CD4-positive, alpha-beta T cell treated with Interleukin-21 for 1 hour (primary cell): ENCODE measurements at places on chromosomes 16 and 17.

GRCh38 chr16:17307504-17307903, 163.3 kb downstream of the XYLT1 start:
- DNase-seq = no peak

- DNase-seq = peak; percentile 59
Measured at GRCh38 chr16:17591655-17592405, 121.1 kb upstream of the XYLT1 start.

GRCh38 chr17:60395508-60396065, 3.7 kb upstream of the USP32 start:
- DNase-seq = no peak

GRCh38 chr16:83964684-83965443, 3.2 kb upstream of the NECAB2 start:
- no peak for DNase-seq

DNA sequence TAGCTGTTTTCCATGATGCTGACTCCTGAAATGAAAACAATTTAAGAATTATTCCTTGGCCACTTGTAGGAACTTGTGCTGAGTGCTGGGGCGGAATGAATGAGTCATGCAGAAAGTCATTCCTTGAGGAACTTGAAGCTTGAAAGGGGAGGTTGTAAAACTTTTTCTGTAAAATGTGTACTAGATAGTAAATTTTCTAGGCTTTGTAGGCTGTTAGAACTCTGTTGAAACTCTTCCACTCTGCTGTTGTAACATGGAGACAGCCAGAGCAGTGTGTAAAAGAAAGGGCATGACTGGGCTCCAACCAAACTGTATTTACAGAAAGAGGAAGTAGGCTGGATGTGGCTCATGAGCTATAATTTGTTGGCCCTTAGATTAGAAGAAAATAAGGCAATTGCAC, 46.1 kb downstream of the ABCA8 start:
- no peak for DNase-seq

- no peak for DNase-seq
Measured at GRCh38 chr16:2015117-2015946, 4.3 kb upstream of the NPW start.

DNA sequence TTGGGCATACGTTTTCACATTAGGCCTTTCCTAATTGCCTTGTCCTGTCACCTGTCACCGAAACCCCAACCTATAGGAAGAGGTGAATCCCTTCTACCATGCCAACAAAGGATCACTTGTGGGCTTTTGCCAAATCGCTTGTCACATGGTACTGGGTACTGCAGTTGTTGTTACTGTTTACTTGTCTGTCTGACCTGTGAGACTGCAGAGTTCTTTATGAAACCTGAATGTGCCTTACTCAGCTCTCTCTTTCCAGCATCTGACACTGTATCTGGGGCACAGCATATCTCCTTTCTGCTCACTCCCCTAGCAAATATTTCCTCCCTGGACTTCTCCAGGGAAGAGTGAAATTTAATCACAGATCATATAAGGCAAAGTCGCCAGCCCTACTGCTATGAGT, 1272.4 kb downstream of the CDH8 start:
- no peak for DNase-seq

GRCh38 chr17:30950669-30951399, 20.0 kb upstream of the RNF135 start:
- no peak for DNase-seq

DNA sequence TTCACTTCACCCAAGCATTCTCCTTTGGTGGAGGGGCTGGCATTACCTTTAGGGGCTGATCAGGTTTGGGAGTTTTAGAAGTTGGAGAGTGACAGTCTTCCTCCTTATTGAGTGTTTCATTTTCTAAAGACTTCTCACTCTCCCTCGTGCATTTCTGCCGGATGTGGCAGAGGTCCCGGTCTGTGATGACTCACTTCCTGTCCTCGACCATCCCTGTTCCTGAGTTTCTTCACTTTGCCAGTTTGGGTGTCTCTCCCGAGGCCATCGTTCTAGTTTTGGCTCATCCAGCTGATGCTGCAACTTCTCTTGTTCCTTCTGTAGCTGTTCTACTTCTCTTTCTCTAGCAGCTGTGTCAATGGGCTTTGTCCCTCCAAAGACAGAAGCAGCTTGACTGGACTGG, 104.3 kb downstream of the PHKB start:
- DNase-seq = peak; percentile 30

- DNase-seq = no peak
Measured at GRCh38 chr16:49698453-49698815, 157.5 kb downstream of the ZNF423 start.

DNA sequence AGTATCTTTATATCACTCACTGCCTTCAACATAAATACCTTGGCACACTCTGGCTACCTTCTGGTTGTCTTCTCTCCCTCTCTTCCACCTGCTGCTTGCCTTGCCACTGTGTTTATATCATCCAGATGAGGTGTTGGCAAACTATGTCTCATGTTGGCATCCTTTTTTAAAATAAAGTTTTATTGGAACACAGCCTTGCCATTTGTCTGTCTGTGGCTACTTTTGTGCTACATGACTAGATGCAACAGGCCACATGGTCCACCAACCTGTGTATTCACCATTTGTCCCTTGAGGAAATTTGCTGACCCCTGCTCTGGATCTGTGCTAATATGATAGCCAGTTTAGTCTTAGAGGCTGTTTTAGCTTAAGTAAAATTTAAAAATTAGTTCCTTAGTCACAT, 36.8 kb downstream of the NSRP1 start:
- DNase-seq = no peak

DNA sequence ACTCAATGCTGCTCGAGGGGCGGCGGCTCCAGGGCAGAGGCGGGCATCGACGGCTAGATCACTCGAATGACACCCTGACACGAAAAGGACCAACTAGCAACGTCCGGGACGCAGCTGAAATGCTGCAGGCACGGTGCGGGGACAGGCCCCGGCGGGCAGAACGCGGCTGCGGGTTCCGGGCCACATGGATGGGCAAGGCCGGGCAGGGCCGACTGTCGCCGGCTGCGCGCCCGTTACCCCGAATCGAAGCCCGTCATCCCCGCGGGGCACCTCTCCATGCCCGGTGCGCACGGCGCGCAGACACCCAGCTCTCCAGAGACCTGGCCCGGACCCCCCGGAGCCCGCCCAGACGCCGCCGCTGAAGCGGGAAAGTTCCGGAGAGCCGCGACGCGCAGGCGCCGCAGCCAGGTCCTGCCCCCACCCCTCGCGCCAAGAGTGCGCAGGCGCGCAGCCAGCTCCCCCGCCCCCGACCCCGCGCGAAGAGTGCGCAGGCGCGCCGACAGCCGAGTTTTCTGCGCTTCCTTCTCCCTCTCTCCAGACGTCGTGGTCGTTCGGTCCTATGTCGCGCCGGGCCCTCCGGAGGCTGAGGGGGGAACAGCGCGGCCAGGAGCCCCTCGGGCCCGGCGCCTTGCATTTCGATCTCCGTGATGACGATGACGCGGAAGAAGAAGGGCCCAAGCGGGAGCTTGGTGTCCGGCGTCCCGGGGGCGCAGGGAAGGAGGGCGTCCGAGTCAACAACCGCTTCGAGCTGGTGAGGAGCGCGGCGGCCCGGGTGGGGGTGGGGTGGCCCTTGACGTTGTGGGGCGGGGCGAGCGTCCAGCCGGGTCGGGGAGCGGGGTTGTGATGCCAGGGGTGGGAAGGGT, at the start of gene TCF25:
Gene TCF25, plus strand, starts transcription at position 484 of the 863 bp plus-strand sequence. Its CDS starts 76 bp downstream, at position 560.
- DNase-seq = peak; percentile 86

- no peak for DNase-seq
Measured at GRCh38 chr17:62819511-62820221, 11.6 kb upstream of the MARCHF10 start.

DNA sequence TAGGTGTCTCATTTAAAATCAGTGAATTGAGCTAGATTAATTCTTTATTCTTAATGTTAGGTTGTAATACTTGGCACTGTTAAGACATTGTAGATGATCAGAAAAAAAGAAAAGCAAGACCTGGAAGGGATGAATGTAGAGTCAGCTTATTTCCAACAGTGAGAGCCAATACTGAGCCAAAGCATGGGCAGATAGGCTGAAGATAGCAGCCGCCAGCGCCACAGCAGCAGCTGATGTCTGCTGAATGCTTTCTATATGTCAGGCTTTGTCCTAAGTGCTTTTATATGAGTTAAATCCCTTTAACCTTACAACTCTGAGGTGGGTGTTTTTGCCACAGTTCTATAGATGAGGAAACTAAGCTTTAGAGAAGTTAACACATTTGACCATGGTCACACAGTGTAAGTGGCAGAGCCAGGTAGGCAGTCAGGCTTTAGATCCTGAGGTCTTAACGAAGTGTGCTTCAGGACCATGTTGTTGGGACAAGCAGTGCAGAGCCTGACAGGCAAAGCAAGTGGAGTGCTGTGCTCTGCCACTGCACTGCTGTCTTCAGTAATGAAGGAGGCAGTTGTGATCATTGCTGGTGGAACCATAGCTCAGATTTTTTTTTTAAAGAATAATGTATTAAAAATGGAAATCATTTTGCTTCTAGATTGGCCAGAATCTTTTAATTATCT, 25.9 kb downstream of the TNRC6A start:
- DNase-seq = no peak

- no peak for DNase-seq
Measured at GRCh38 chr16:72637306-72637705, 410.6 kb downstream of the ZFHX3 start.

GRCh38 chr17:59607817-59608403, 11.8 kb upstream of the CLTC start:
- DNase-seq = peak; percentile 30
